ENCODE measurements at places on chromosomes 3 and 15.
A peak's percentile ranks its signal among the peaks of the same experiment; 100 is the strongest.

- DNase-seq = peak; percentile 25
Observed at GRCh38 chr3:87167628-87168456, 59.3 kb upstream of the CHMP2B start.

GRCh38 chr3:179181993-179182551, 33.9 kb downstream of the PIK3CA start:
- no peak for DNase-seq

GRCh38 chr3:4665197-4665596, 172.0 kb downstream of the ITPR1 start:
- no peak for DNase-seq

- no peak for DNase-seq
Observed at GRCh38 chr3:177283983-177284382, 86.7 kb upstream of the TBL1XR1 start.

DNA sequence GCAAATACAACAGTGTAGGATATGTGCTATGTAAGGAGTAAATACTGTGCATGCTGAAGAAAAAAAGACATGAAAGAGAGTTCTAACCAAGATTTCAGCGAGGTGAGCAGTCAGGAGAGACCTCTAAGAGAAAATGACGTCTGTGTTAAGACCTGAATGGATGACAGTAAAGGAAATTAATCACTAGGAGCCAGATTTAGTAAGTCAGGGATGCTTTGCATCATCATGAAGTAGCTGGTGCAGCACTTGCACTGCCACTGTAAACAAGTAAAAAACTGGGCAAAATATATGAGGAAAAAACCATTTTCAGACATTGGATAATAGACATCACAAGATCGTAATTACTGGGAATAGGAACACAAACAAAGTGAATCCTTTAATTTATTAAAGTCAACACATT, 32.6 kb downstream of the RTP4 start:
- no peak for DNase-seq

DNA sequence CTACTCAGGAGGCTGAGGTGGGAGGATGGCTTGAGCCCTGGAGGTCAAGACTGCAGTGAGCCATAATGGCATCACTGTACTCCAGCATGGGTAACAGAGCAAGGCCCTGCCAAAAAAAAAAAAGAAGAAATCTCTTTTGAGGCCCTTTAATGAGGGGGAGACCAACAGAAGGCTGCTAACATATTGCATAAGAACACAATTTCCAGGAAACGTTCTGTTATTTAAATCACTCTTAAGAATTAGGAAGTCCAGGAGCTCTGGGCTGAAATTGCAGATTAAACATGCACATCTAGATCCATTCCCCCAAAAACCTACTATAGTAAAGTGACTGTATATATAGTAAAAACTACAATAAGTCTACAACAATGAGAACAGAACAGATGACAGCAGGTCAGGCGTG, 16.1 kb upstream of the BLM start:
- no peak for DNase-seq

DNA sequence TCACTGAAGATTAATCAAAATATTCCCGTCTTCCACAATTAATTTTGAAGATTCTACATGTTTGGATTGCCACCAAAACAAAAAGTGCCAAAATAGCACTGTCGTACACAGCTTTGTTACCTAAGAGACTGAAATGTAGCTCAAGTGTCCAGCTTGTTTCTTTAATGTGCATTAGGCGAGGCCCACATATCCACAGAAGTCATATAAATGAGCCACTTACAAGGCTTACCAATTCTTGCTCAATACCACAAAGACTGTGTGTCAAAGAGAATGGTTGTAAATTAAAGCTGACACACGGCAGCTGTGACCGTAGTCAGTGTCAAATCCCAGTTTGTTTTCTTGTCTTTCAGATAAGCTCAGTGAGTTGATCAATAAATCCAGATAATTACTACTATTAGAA, 639.4 kb upstream of the TBL1XR1 start:
- no peak for DNase-seq

DNA sequence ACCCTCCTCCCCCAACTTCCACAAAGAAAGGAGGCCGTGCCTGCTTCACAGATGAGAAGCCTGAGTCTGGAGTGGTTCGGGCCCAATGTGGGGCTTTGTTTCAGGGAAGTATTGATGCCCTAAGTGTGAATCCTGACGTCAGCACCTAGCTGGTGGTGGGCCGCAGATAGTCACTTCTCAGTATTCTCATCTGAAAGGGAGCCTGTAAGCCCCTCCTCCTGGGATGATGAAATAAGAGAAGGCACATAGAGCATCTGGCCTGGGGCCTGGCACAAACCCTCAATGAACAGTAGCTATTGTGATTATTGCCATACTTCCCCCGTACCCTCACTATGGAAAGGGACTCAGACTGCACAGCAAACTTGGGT, 24.8 kb downstream of the LINGO1 start:
- DNase-seq = no peak

DNA sequence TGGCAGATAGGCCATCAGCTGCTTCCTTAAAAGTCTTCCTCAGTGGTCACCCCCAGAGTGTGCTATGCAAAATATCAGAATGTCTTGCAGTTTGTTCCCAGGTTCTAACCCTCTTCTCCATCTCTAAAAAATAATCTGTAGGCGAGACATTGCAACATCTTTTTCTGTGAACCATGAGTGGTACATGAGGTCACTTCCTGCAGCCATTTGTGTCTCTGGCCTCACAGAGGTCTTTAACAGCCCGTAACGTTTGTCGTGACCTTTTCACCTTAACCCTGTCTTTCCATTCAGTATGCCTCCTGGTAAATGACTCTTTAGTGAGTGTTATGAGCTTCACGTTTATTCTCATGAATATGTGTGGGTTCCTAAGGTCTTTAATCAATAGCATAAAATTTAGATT, 145.4 kb downstream of the KLHL25 start:
- DNase-seq = no peak

DNA sequence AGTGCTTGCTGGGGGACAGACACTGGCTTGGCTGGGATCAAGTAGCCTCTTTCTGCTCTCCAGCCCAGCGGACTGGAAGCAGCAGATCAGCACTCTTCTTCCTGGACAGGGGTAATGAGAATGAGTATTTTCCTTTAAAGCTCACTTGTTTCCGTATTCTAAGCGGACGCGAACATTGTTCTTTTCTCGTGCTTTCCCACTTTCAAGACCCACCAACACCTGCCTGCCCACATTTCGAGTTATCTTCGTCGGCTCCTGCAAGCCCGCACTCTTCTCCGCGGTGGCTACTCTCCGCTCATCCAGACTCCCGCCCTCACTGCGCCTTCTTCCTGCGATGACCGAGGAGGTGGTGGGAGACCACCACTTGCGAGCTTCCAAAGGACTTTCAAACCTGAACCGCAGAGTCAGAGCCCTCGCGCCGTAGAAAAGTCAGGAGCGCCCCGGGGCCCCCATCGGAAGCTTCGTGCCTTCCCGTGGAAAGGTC, 1.6 kb upstream of the PPM1L start:
- DNase-seq = peak; percentile 42

DNA sequence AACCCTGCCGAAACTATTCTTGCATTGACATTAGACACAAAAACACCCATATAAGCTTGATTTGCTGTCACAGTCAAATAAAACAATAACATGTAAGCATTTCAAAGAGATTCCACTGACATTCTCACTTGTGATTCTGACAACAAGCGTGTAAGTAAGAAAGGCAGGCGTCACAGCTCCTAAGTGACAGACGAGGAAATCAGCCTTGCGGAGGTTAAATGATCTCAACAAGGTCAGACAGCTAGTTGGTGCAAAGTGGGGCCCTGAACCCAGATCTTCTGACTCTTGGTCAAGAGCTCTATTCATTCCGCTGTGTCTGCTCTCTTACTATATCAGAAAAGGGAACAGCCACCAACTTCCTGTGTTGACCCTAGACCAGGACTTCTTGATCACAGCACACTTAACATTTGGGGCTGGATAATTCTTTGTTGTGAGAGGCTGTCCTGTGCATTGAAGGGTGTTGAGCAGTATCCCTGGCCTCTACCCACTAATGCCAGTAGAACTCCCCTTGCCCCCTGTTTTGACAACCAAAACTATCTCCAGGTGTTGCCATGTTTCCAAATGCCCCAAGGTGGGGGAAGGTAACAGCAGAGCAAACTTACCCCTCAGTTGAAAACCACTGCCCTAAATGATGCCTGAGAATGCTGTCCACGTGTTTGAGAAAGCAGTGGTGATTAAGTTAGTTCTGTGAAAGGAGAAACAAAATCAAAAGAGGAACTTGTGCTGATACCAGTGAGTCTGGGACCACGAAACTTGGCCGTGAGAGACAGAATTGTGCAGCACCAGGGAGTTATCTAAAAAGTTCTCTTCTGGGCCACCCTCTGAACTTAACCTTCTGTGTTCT, 86.1 kb downstream of the LIPC start:
- DNase-seq = no peak

GRCh38 chr15:31197497-31198414, 96.2 kb upstream of the TRPM1 start:
- DNase-seq = no peak

- no peak for DNase-seq
Observed at GRCh38 chr15:84970843-84971242, 10.8 kb upstream of the PDE8A start.

DNA sequence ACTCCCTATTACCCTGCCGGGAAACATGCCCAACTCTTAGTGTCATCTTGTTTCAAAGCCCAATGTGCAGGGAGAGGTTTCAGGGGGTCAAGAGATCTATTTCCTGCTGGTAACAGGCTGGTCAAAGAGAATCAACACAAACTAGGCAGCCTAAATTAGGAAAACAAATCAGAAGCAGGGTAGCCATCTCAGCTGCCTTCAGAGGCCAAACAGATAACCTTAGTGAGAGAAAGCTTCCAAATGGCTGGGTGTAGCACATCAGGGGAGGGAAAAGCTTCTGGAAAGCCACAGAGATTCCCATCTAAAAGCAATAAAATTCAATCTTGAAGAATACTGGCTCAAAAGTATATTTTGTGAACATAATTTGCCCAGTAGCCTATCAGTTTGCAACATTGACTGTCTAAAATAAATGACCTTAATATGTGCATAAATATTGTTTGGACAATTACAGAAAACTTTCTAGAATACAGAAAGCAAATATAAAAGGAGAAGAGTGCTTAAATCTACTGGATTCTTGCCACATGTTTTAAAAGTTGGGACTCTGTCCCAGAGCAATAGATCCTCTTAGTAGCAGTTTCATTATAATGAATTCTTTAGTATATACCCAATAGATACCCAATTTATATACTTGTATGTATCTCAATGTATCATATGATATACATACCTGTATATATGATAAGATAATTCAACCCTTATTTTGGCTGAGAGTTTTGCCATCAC, 371.9 kb upstream of the RARB start:
- no peak for DNase-seq

- no peak for DNase-seq
Observed at GRCh38 chr15:80706161-80706560, 11.1 kb downstream of the ABHD17C start.

DNA sequence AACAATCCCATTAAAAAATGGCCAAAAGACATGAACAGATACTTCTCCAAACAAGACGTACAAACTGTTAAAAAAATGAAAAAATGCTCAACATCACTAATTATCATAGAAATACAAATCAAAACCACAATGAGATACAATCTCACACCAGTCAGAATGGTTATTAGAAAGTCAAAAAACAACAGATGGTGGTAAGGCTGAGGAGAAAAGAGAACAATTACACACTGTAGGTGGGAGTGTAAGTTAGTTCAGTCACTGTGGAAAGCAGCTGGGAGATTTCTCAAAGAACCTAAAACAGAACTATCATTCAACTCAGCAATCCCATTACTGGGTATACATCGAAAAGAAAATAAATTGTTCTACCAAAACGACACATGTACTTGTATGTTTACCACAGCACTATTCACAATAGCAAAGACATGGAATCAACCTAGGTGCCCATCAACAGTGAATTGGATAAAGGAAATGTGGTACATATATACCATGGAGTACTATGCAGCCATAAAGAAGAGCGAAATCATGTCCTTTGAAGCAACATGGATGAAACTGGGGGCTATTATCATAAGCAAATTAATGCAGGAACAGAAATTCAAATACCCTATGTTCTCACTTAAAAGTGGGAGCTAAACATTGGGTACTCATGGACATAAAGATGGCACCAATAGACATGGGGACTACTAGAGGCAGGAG, 51.5 kb downstream of the MYO1E start:
- DNase-seq = no peak

GRCh38 chr15:83380059-83380458, 67.1 kb upstream of the SH3GL3 start:
- no peak for DNase-seq

DNA sequence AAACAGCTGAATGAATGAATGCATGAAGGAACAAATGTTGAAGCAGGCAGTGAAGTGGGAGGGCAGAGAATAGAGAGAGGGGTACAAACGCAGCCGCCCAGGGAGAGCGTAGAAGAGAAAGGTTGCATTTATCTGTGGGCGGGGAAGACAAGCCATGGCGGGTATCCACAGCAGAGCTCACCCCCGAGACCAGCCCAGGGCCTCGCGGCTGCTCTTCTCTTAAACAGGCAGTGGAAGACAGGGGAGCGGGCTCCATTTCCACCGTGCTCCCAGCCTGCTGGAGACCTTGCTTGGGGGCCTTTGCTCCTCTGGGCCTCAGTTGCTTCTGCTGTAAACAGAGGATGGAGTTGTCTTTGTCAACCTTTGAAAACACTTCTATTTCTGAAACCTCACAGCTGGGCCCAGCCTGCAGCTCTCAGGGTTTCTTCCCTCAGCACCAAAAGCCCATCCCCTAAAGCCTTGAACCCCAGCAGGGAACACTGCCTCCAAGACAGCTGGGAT, 259.5 kb downstream of the UACA start:
- no peak for DNase-seq

DNA sequence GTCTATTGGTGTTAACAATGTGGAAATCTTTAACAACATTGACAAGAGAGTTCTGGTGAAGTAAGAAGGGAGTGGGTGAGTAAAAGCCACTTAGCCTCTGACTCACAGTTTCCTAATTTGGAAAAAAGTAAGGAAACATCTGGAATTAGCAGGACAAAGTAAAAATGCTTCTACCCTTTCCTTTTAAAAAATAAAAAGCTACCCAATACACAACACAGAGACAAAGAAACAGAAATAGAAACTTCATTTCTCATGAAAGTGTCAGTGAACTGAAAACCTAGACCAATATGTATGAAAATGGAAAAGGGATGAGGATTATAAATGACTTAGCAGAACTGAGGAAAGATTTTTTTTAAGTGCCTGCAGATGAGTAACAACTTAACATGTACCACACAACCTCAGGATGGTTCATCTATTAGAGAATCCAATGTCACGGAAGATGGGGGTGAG, 65.4 kb downstream of the SSR3 start:
- DNase-seq = no peak

DNA sequence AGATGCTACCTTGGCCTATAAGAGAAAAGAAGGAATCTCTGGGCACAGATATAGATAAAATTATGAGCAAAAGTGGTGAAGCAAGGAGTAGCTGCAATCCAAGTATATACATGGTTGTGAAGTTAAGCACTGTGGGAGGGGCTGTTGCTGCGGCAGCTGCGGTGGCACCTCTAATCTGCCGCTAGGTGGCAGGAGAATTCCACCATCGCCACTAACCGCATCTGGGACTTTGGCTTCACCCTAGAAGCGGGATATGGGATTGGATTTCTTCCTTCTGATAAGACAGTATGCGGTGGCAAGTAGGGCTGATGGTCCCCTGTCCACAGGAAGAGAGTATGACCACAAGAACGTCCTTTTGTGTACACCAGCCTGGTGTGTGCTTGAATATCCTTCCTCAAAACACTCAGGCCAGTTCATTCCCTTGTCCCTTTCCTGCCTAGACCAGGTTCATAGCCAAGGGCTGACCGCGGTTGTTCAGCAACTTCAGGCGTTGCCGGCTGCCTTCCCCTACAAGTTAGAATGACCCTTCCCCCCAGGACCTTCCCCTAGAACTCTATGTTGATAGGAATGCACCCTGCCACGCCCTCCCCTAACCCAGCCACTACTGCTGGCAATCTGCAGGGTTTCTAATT, 5.1 kb downstream of the MAGEL2 start:
- peak; percentile 31 for DNase-seq
